Right lobe of liver (tissue), 6 donors: ENCODE measurements at places on chromosomes 6 and 20.

GRCh38 chr6:128507337-128508310, 12.8 kb downstream of the PTPRK start:
- no peak for DNase-seq

DNA sequence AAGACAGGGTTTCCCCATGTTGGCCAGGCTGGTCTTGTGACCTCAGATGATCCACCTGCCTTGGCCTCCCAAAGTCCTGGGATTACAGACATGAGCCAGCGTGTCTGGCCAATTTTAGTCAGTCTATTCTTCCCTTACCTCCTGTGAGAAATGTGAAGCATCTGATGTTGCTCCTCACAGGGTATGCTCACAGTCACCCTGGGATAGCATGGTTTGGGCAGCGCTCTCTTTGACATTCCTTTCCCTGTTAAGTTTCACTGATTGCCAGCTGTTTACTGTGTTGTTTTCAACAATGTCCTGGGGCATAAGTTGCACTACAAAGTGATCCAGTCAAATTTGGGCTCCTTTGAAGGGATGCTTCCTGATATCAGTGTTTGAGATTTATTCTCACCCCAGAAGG, 13.1 kb downstream of the CDC5L start:
- DNase-seq, result no peak

- DNase-seq, result no peak
These were observed 78.3 kb downstream of the SCAND1 start for GRCh38 chr20:35876033-35876320.

DNA sequence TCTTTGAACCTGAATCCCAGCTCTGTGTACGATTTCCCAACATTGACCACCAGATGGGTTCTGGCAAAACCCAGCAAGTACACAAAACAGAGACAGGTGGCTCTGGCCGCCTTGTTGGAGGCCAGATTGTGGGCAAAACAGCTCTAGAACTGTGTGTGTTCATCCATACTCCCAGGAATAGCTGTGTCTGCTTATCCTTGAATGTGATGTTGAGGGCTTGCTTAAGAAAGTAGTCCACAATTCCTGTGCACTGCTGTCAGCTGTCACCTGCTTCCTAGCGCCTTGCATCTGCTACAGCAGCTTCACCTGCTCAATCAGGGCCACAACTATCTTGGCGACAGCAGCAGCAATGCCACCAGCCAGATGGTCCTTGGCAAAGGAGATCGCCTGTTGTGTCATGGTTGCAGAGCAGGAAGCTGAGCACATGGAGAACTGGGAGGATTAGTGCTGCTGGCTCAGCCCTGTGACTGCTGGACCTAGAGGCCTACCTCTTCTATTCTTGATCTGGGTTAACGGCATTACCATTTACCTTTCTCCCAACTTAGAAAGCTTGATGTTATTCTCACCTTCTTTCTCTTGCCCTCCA, 3.7 kb upstream of the SMAP1 start:
- no peak for DNase-seq

GRCh38 chr6:85191656-85192055, 258.2 kb upstream of the NT5E start:
- DNase-seq, result no peak
